ENCODE measurements at places on chromosomes 11 and 22.

DNA sequence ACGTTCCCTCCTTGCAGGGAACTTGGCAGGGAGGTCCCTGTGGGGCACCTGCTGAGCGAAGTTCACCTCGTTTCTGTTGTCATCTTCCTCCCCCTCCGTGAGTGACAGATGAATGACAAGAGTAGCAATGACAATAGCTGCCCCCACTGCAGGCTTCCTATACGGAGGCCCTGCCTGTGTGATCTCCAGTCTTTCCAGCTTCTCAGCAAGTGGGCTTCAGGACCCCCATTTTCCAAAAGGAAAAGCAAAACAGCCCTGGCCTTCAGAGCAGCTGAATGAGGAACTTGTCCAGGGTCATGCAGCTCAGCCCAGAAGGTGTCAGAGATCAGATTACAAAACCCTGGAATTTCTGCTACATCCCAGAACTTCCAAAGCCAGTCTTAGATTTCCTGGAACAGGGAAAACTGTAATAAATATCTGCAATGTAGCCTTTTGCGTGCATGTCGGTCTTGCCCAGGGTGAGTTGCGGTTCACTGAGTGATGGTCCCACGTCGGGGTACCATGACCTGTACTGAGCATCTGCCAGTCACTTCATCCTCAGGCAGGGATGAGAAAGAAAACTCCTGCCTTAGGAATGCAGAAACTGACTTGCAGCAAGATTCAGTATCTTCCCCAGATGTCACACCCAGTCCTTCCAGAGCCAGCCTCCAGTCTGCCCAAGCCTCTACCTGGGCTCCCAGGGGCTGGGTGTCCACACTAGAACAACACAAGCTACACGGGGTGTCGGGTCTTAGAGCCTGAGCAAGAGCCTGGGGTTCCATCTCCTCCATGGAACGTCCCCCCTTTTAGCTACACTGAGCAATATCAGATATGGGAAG, 1457.0 kb downstream of the BRD1 start:
- peak; percentile 38 for DNase-seq

GRCh38 chr11:128239306-128239705, 348.1 kb downstream of the ETS1 start:
- no peak for DNase-seq

DNA sequence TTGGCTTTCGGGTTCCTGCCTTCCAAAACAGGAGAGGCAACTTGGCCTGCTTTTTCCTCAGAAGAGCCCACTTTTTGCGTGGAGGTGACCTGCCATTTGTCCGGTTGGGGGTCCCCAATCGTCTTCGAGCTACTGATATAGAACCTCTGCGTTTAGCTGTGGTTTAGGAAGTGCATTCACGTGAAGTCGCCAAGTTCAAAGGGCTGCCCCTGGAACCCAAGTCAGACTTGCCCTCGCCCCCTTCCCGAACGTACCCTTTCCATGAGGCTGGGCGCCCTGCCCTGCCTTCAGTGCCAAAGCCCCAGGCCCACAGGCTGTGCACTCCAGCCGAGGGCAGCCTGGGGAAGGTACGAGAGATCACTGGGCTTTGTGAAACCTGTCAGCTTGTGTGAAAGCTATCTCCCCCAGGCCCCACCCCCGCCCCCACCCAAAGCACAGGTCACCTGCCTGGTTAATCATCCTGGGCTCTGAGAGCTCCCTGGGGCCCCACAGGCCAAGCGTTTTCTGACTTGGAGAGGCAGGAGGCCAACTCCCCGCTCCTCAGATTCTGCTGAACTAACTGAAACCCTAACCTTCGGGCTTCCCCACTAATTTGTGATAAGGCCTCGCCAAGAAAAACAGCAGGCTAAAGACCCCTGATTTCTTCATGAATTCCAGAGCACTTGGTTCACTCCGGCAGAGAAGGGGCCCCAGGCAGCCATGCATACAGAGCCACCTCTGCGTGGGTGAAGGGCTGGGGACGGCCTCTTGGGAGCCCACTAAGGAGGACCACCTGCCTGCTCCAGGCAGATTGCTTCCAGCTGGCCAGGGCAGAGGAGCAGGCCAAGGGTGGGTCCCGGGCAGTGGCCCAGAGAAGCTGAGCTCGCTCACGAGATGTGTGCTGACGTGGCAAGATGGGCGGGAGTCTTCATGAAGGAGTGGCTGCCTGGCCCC, 25.8 kb upstream of the KCNQ1OT1 start:
- no peak for DNase-seq

DNA sequence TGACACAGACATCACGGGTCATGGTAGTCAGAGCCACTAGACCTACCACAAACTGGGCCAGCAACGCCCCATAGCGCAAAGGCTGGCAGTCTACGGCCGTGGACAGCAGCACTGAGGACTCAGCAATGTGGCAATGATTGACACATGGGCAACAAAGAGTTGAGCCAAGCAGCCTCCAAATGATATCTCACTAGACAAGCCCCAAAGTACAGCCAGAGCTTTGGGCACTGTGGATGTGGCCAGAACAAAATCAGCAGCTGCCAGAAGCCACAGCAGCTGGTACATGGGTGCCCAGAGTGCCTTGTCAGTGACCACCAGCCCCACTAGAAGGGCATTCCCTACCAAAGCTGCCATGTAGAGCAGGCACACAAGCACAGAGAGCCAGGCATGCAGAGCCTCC, 11.2 kb upstream of the UBQLNL start:
- no peak for DNase-seq

DNA sequence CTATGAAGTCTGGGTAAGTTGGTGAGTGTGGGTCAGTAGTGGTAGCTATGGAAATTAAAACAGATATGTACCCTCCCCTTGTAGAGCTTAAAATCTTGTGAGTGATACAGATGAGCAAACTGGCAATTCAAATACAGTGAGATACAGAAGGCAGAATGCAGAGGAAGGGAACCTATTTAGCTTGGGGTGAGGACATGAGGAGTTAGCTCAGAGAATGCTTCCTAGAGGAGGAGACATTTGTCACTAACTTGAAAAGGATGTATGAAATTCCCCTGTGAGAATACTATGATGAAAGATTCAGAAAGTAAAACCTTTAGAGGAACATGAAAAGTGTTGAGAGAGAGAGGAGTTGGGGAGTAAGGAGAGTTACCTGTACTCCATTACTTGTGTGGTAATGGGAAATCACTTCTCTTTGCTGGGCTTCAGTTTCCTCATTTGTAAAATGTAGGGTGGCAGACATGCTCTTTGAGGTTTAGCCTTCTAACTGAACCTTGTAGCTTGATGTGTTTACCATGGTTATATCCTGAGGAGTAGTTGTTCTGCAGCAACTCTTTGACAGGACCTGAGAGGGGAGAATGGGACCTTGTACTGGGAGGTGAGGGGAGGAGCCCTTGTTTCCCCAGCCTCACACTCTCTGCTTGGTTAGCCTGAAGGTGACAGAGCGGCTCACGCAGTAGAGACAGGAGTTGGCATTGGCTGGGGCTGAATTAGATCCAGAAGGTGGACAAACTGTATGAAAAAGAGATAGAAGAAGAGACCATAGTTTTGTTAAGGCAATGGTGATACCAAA, 17.9 kb downstream of the SWAP70 start:
- no peak for DNase-seq

DNA sequence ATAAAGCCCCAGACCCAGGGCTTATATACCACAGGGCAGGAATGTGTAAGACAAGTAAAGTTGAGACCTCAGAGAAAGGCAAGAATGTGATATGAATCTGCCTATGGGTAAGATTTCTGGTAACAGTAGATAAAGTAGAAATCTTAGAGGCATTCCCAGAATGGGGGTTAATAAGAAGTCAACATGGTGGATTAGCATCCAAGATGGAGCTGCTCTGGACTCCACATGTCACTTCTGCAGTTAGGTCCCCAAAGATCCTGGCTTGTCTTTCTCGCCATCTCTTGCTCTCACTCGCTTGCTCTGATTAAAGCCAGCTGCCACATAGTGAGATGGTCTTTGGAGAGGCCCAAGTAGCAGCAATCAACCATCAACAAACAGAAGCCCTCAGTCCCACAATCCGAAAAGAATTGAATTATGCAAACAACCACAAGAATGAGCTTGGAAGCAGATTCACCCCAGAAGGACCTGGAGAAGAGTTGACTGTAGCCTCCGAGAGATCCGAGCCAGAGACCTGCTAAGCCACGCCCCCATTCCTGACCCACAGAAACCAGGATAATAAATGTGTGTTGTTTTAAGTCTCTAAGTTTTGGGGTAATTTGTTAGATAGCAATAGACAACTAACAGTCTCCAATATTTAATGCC, 5.4 kb upstream of the C11orf86 start:
- no peak for DNase-seq

DNA sequence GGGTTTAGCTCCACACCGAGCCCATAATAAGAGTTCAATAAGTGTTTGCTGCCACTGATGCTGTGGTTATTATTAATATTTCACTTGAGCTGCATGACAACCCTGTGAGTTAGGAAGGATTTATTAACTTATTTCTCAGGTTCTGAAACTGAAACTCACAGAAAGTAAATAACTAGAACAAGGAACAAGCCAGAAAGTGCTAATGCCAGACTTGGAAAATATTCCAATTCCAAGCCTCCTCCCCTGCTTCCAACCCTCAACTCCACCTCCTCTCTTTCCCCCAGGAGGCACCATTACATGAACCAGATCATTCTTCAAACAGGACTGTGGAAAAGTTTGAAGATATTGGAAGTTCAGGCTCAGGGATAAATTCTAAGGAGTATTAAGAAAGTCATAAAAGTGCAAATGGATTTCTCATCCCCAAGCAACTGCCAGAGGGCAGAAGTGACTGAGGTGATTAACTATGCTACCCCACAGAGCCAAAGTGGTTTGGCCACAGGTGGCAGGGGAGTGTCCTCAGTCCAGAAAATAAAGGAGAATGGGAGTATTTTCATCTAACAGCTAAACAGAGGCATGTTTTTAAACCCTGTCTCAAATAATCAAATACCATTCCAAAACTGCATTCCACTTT, 3.2 kb upstream of the FJX1 start:
- no peak for DNase-seq

- DNase-seq, result no peak
Measured at GRCh38 chr11:38809521-38809920, 2211.5 kb upstream of the RAG2 start.

GRCh38 chr11:121890377-121890776, 225.6 kb downstream of the BLID start:
- no peak for DNase-seq

DNA sequence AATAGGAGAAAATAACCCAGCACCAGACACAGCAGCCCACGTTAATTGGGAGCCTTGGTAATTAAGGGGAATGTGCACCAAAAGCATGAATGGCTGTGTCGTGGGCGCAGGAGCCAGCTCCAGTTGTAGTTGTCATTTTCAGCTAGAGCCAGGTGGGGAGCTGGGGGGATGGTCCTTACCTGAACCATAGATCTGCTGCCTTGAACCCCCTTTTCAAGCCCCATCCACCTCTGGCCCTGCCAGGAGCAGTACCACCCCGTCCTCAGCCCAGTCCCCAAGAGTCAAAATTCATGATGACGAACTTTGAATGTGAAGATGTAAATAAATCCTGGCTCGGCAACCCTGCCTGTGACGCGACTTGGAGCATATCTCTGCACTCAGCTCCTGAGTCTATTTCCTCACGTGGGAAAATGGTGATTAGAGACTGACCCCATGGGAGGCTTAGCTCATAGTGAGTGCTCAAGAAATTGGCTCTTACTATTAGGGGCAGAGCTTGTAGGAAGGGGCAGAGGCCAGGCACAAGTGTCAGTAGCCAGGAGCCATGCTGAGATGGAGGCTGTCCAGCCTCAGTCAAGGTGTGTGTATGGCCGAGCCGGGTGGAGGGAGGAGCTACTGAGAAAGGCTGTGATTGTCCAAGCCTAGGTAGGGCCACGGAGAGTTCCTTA, 794 bp upstream of the FXYD6 start:
- peak; percentile 65 for DNase-seq

DNA sequence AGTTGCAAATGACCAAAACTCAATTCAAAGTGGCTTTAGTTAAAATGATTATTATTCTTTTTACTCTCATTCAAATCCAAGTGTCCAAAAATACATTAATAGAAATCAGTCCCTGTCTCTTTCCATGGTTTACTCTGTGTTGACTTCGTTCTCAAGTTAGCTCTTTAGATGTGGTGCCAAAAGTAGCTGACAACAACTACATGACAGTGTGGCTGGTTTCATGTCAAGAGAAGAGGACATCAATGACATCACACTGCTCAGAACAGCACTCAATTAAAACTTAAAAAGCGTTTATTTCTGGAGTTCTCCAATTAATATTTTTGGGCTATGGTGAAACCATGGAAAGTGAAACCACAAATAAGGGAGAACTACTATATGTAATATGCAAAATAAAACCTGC, 1746.9 kb downstream of the LRRC4C start:
- no peak for DNase-seq

DNA sequence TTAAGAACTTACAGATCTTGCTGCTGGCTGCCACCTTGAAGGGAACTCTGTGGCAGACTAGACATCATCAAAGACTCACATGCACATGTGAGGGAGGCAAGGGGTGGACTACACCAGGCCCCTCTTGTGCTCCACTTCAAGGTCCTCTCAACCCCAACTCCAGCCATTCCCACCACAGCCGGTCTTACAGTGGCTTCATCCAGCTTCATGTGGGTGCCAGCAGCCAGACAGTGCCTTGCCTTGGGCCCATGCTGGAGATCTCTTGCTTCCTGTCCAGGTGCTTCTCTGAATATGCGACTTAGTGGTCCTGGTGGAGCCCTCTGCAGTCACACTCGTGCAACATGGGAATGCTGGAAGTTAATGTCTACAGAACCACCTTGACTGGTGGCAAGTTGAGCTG, 44.6 kb upstream of the WNT7B start:
- DNase-seq, result no peak

- DNase-seq, result no peak
Measured at GRCh38 chr11:13862845-13863392, 99.6 kb upstream of the SPON1 start.

DNA sequence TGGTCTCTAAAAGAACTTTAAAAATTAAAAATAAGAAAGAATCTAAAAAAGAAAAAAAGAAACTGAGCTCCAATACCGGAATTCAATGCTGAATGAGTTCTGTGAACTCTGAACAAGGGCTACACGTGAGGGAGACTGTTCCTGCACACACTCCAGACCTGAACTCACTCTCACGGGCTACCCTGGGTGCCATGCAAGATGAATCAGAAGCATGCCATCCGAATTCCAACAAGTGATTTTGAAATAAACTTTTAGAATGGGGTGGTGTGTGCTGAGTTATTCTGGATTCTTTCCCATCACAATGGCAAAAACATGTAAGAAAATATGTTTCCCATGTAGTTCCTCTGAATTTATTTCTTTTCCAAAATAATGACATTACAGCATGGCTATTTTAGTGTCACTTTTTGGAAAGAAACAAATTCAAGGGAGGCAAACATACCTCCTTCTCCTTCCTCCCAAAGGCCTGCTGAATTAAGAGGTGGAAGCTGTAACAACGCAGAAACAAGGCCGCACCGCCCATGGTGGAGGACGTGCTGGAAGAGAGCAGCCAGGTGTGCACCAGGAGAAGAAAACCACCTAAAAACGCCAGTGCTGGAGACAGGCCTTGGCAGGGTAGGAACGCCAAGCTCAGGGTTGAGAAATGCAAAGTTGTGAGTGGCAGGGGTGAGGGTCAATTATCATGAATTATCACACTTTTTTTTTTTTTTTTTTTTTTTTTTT, 63.2 kb upstream of the ARFGAP3 start:
- DNase-seq, result no peak
